ENCODE measurements at places on chromosomes 12 and 14.

DNA sequence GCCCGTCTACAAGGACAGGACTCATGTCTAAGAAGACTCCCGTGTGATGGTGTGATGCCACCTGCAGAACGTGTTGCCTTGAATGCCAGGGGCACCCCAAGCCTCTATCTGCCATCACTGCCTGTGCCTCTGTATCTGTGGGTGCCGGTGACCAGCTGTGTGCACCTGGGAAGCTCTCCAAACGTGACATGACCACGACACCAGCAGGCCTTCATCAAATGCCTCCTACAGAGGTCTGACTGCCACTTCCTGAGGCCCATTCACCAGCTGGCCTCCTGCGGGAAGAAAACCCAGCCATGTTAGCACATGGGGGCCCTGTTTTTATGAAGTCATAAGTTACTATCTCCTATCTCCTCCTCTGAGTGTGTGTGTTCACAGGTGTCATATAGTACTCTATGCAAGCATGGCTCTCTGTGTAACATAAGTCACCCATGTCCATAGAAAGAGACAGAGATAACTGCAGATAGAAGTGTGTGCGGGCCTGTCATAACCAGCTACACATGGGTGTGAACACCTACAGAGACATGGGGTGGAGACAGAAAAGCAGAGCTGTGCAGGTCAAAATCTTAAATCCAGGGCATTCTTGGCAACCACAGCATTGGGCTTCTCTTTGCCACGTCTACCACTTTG, 18.3 kb upstream of the SERPINA4 start:
- DNase-seq: no peak

GRCh38 chr14:105499256-105500035, 8.4 kb downstream of the TEDC1 start:
- no peak for DNase-seq

DNA sequence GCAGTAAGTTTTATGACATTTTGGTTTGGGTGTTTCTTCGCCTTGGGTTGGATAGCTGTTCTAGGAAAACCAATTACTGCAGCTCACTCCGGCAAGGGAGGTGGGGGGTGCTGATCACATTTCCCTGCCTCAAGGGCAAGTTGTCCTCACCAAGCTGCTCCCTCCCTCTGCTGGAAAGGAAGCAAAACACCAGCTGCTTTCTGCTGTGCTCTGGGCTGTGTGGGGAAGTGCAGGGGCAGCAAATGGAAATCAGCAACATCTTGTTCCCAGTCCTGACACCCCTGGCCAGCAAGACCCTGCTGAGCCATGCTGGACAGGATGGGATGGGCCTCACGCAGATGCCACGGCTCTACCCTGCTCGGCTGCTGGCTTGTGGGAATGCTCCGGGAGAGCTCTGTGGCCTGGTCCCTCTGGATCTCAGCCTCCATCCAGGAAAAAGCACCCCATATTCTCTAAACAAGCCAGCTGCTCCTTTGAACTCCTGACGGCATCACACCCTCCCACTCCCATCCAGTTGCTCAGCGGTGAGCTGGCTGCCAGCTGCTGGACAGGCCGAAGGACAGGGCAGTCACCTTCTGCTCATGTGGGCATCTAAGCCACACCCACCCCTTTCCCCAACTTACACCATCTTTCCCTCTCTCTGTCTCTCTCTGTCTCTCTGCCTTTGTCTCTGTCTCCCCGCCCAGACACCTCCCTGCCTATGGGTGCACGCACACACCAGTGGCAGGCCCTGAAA, 52.4 kb upstream of the EIF5 start:
- DNase-seq: no peak

DNA sequence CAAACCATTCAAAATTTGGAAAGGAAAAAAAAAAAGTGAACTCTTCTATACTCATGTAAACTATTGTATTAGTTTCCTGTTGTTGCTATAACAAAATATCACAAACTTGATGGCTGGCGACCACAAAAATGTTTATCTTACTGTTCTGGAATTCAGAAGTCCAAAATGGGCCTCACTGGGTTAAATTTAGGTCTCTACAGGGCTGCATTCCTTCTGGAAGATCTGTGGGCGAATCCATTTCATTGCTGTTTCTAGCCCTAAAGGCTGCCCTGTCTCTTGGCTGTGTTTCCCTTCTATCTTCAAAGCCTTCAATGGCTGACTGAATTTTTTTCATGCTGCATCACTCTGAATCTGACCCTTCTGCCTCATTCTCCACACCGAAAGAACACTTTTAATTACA, 105.1 kb upstream of the NAV3 start:
- no peak for DNase-seq

- DNase-seq: peak; percentile 83
Observed at GRCh38 chr12:2877047-2877952, at the start of the genes FOXM1 and RHNO1. Gene FOXM1 (minus strand): TSS chr12:2877174. CDS start chr12:2874478, 2,696 bp downstream. Gene RHNO1 (plus strand): TSS chr12:2877223. CDS start chr12:2885367, 8,144 bp downstream.
